ENCODE measurements at places on chromosomes 1 and 21. TPM values are rescaled to one million over a fixed set of nuclear protein-coding genes. Genes with fewer than 3 reads are reported as not detected.
A peak's percentile ranks its signal among the peaks of the same experiment; 100 is the strongest.

DNA sequence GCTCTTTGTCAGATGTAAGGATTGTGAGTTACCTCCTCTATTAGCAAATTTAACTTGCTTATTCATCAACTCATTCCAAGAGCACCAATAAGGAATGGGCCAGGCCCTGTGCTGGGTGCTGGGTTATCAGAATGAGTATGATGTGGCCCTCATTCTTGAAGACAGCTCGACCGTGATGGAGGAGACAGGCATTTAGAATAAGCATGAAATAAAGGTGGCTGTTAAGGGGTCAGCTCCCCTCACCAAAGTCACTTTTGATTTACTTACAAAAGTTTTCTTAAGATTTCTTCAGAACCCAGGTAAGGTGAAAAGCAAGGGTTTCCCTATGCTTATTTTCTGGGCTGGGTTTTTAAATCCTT is 15.3 kb upstream of the PADI1 start:
- no peaks in the 10 kb centered on the region for H3K27me3 ChIP-seq
- no peaks in the 10 kb centered on the region for H3K36me3 ChIP-seq
- H3K4me3 ChIP-seq: no peak overlapping the region
- no peaks in the 10 kb centered on the region for H3K4me1 ChIP-seq

Gene FCN3
- total RNA-seq: 2.0 TPM

Gene ROR1
- total RNA-seq: 10.0 TPM

GRCh38 chr1:54200519-54200997 is 591 bp downstream of the MRPL37 start:
- no peak for DNase-seq
- H3K4me1 ChIP-seq: peaks cover 9% of the 10 kb centered on the region
- H3K36me3 ChIP-seq: no peaks in the 10 kb centered on the region
- no peaks in the 10 kb centered on the region for H3K27me3 ChIP-seq

Gene ATXN7L2
- 1.7 TPM for total RNA-seq

DNA sequence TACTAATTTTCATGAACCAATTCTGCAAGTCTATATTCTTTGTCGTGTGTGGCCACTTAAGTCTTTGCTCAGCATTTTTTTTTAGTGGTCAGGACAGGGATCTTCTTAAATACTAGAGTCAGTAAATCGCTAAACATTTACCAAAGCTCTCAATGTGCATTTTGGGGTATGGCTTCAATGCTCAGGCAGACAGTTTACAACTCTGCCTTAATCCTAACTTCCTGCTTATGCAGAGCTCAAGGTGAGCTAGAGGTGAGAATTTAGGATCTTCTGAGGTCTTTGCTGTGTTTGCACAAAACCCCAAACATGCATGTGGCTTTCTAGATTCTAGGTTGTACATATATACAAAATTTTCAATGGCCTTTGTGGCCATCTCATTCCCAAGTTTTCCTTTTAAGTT is 153.0 kb downstream of the DNM3 start:
- no peaks in the 10 kb centered on the region for H3K36me3 ChIP-seq
- H3K4me1 ChIP-seq: no peaks in the 10 kb centered on the region
- DNase-seq: no peak
- H3K4me3 ChIP-seq: no peak overlapping the region

DNA sequence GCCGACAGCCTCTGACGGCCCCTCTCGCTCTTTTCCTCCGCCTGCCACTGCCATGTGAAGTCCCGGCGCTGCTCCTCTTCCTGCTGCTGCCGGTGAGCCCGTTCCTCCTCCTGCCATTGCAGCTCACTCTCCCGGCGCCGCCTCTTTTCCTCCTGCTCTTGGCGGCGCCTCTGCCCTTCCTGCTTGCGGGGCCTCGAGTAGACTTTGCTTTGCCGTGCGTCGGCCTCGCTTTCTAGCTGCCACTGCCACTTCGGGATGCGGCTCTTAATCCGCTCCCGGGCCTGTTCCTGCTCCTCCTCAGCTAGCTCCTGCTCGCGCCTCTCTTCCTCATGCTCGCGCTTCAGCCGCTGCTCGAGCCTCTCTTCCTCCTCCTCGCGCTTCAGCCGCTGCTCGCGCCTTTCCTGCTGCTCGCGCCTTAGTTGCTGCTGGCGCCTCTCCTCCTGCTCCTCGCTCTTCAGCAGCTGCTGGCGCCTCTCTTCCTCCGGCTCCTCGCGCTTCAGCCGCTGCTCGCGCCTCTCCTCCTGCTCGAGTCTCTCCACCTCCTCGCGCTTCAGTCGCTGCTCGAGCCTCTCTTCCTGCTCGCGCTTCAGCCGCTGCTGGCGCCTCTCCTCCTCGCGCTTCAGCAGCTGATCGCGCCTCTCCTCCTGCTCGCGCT is 4.3 kb downstream of the TCHH start:
- H3K4me1 ChIP-seq: peaks cover 6% of the 10 kb centered on the region
- peaks cover 58% of the 10 kb centered on the region for H3K27me3 ChIP-seq
- H3K36me3 ChIP-seq: no peaks in the 10 kb centered on the region
- peak overlapping the region; percentile 27 for H3K4me3 ChIP-seq
- DNase-seq: no peak
- H3K27ac ChIP-seq: no peak overlapping the region

DNA sequence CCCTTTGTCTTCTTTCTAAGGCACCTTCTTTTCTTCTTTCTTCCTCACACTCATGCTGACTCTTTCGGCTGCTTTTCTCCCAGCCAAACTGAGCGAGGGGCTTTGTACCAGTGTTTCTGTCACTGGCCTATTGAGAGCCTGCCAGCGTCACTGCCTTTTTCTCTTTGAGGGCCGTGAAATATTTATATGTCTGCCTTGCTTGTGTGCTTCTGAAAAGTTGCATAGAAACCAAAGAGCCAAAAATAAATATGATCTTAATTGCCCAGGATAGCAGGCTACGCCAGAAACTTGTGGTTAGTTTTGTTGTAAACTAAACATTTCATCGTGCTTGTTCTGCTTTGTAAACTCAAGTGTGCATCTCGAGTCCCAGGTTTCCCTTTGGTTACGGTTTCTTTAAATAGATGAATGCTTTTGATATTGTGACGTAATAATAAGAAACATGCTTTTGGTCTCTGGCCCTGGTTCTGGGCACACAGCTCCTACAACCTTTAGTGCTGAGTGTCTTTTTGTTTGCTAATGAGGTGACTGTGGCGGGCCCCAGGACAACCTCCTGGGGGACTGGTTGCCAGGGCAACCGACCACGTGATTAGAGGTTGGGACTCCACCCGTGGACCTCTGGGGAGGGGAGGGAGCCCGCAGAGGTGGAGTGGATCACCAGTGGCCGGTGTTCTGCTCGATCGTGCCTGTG is 10.8 kb downstream of the SLC37A1 start:
- H3K4me3 ChIP-seq: no peak overlapping the region
- no peaks in the 10 kb centered on the region for H3K36me3 ChIP-seq
- H3K27me3 ChIP-seq: no peaks in the 10 kb centered on the region
- H3K27ac ChIP-seq: peak overlapping the region; percentile 11
- H3K4me1 ChIP-seq: peaks cover 18% of the 10 kb centered on the region
- peak; percentile 37 for DNase-seq

DNA sequence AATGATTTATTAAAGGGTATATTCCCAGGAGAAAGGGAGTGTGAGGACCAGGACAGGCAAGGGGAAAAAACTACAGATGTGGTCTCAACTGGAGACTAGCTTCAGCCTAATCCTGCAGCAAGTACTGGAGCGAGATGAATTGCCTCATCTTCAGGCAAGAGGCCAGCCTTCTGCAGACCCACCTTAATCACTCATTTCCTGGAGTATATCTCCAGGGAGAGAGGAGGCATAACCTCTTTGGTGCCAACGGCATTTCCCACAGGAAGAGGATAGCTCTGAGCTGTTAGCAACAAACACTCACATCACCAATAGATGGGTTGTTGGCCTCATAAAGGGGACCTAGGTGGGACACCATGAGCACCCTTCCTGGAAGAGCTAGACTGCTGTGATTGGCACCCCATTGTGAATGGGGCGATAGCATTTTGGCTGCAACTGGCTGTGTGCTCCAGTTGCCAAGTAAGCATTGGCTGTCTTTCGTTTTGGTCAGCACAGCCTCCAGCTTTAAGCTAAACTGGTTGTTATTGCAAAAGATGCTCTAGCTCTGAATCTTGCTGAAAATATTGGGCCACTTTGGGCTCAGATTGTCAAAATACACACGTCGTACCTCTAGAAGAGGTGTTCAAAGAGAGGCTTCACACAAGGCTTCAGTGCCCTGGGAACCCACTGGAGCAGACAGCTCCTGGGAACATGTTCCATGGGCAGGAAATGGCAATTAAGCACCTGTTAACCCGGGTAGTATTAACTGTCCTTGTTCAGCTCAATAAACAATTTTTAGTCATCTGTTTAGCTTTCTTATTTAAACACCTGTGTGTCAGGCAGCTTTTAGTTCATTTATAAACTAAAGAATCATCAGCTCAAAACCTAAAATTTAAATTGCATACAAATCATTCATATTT is 314.8 kb upstream of the C1orf87 start:
- no peak for DNase-seq
- no peak overlapping the region for H3K4me3 ChIP-seq
- no peaks in the 10 kb centered on the region for H3K36me3 ChIP-seq
- no peak overlapping the region for H3K27ac ChIP-seq

DNA sequence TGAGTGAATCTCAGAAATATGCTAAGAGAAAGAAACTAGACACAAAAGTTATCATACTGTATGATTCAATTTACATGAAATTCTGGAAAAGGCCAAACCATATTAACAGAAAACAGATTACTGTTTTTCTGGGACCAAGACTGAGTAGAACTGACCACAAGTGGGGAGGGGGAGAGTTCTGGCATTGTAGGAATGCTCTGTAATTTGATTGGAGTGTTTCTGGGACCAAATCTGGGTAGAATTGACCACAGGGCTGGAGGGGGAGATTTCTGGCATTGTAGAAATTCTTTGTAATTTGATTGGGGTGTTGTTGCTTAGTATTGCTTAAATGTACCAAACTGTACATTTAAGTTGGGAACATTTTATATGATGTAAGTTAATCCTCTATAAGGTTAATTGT is 3.4 kb upstream of the OR10K1 start:
- no peaks in the 10 kb centered on the region for H3K27me3 ChIP-seq
- no peaks in the 10 kb centered on the region for H3K36me3 ChIP-seq
- H3K4me3 ChIP-seq: no peak overlapping the region

- H3K27ac ChIP-seq: no peak overlapping the region
- no peaks in the 10 kb centered on the region for H3K36me3 ChIP-seq
- no peak overlapping the region for H3K4me3 ChIP-seq
- H3K27me3 ChIP-seq: no peaks in the 10 kb centered on the region
Measured at GRCh38 chr1:47738560-47739182, 258.5 kb downstream of the TRABD2B start.

DNA sequence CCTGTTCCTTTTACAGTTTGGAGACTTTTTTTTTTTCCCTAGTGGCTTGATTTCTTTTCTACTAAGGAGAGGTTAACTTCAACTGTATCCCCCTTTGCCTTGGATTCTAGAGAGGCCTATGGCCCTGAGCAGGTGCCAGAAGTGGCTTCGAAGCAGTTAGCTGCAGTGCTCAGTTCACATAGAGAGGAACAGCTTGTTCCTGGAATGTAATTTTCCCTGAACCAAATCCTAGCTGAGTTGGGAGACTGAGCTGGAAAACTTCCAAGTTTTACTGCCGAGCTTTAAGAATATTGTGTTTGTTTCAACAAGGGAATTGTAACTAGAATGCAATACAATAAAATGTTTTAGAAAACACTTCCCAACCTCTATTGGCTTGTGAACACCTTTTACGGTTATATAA is 17.5 kb downstream of the RD3 start:
- no peaks in the 10 kb centered on the region for H3K36me3 ChIP-seq
- no peak overlapping the region for H3K27ac ChIP-seq
- DNase-seq: no peak
- no peak overlapping the region for H3K4me3 ChIP-seq
- peaks cover 6% of the 10 kb centered on the region for H3K4me1 ChIP-seq

Gene KIF26B
- total RNA-seq: 1.9 TPM

Gene UTS2
- not detected for total RNA-seq

- no peaks in the 10 kb centered on the region for H3K36me3 ChIP-seq
- H3K4me1 ChIP-seq: peaks cover 29% of the 10 kb centered on the region
- H3K4me3 ChIP-seq: no peak overlapping the region
- no peak for DNase-seq
- H3K27me3 ChIP-seq: no peaks in the 10 kb centered on the region
Measured at GRCh38 chr1:39154553-39155421, 49.7 kb upstream of the MACF1 start.

- H3K4me1 ChIP-seq: no peaks in the 10 kb centered on the region
- no peak overlapping the region for H3K27ac ChIP-seq
- H3K36me3 ChIP-seq: no peaks in the 10 kb centered on the region
- H3K27me3 ChIP-seq: no peaks in the 10 kb centered on the region
Measured at GRCh38 chr1:84073266-84073665, 70.8 kb upstream of the PRKACB start.

Gene USH2A
- total RNA-seq: 0.24 TPM

DNA sequence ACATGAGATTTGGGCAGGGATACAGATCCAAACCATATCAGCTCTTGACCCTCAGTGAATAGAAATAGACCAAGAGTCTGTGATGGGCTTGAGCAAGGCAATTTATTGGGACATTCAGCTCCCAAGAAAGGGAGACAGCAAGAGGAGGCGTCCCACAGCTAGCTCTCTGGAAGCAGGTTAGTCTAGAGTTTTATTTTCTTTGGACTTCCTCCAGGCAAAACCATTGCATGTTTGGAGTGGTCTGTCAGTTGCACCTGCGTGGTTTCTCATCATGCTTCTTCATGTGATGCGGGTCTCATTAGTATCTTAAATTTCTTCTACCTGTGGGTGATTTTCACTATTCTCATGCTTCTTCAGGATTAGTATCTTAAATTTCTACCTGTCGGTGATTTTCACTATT is 1530.6 kb downstream of the PLA2G4A start:
- no peak for DNase-seq
- H3K27me3 ChIP-seq: no peaks in the 10 kb centered on the region
- H3K27ac ChIP-seq: no peak overlapping the region
- H3K4me3 ChIP-seq: no peak overlapping the region
- no peaks in the 10 kb centered on the region for H3K4me1 ChIP-seq

Gene UBAP2L
- total RNA-seq: 52.2 TPM

DNA sequence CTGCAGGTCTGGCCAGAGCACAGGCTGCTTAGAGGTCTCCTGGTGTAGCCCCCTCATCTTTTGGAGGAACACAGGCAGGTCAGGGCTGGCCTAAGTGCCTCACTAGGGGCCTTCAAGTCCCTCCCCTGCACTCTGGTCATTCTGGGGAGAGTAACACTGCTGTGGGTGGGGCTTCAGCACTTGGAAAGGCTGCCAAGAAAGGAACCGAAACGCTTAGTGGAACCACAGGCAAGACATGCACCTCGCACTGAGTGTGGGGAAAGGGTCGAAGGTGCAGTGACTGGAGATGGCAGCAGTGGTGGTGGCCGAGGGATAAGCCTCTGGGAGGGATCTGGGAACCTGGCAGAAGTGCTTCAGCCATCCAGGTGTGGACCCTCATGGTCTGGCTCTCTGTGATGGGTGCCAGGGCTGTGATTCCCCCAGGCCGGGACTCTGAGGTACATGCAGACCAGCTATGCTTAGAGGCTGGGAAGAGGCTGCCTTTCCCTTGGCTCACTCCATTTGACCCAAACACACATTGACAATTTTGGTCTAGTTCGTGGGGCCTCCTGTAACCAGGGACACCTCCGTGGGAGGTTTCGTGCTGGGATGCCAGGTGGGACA is 182.9 kb upstream of the CSF3R start:
- DNase-seq: no peak
- no peaks in the 10 kb centered on the region for H3K36me3 ChIP-seq
- no peak overlapping the region for H3K27ac ChIP-seq
- H3K27me3 ChIP-seq: no peaks in the 10 kb centered on the region
- H3K4me3 ChIP-seq: no peak overlapping the region
